ENCODE measurements at places on chromosomes 7 and 10.

GRCh38 chr10:86389441-86390193 is 23.0 kb upstream of the GRID1 start:
- DNase-seq = no peak

DNA sequence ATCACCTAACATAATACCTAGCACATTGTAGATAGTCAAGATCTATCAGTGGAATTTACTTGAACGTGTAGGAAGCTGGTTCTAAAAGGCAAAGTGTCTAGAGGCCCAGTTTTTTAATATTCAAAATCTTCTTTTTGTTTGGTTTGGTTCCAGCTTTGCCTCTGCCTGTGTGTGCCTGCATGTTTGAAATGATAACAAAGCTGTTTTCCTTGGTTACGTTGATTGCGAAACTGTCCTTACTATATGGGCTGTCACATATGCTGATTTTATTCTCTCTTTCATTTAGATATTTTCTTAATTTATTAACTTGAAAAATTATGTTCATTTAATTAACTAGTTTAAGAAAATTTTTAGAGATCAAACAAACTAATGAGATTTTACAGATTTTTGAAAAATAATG is 237.3 kb downstream of the SEMA3A start:
- DNase-seq = no peak

GRCh38 chr7:51280156-51280555 is 36.5 kb downstream of the COBL start:
- DNase-seq = no peak

GRCh38 chr7:130010689-130011412 is 40.3 kb downstream of the ZC3HC1 start:
- DNase-seq = peak; percentile 74

GRCh38 chr7:115747174-115747573 is 283.4 kb downstream of the TFEC start:
- DNase-seq = no peak

GRCh38 chr10:77253147-77253545 is 384.5 kb downstream of the KCNMA1 start:
- no peak for DNase-seq

- no peak for DNase-seq
These were observed 778 bp upstream of the TRIM8 start for GRCh38 chr10:102643336-102644065.

DNA sequence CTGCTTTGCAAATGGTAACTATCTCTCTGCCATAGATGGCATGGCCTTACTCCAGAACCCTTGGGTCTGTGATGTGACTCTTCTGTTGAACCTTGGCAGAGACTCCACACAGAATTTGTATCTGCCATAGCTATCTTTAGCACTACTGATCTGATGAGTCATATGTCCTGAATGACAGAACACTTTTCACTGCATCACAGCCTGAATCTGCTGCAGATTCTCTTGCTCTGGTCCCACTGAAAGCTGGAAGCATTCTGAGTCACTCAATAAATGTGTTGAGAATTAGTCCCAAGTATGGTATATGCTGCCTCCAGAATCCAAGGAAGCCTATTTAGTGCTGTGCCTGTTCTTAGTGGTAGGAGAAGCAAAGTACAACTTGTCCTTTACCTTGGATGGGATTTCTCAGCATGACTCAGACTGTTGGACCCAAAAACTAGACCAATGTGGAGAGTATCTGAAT is 39.5 kb upstream of the ANKRD1 start:
- no peak for DNase-seq

DNA sequence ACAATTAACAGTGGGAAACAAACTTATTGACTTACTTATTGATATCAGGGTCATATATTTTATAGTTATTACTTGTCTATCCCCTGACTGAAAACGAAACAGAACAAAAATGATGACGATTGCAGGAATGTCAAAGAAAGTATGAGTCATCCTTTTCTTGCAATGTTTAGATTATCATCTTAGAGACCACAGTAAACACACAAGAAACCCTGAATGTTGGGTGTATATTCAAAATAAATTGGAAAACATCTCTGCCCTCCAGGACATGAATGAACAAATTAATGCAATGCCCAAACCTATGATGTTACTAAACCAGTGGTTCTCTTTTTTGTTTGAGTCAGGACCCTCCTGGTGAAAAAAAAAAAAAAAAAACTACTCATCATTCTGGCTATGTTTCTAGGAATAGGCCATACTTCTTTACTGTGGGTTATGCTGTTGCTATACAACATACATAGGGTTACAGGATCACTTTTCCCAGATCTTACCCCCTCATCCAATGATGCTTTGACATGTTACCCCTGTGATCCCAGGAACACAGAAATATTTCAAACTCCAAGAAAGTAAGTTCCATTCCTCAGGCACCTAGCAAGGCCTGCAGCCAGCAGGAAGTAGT is 623.4 kb upstream of the IGFBP3 start:
- DNase-seq = no peak

- DNase-seq = no peak
These were observed 4.1 kb upstream of the PLAU start for GRCh38 chr10:73906524-73907447.

DNA sequence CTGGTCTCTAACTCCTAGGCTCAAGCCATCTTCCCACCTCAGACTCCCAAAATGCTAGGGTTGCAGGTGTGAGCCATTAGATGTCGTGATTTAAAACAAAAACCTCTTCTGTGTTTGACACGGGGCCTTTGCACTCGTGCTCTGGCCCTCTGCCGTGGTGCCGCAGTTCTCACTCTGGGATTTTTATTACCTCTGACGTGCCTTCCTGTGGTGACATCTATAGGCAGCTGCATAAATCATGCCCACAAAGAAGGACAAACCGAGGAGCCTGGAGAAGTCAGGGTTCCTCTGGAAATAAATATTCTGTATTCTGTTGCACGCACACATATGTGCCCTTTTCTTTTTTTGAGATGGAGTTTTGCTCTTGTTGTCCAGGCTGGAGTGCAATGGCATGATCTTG is 25.9 kb upstream of the OCM start:
- no peak for DNase-seq

DNA sequence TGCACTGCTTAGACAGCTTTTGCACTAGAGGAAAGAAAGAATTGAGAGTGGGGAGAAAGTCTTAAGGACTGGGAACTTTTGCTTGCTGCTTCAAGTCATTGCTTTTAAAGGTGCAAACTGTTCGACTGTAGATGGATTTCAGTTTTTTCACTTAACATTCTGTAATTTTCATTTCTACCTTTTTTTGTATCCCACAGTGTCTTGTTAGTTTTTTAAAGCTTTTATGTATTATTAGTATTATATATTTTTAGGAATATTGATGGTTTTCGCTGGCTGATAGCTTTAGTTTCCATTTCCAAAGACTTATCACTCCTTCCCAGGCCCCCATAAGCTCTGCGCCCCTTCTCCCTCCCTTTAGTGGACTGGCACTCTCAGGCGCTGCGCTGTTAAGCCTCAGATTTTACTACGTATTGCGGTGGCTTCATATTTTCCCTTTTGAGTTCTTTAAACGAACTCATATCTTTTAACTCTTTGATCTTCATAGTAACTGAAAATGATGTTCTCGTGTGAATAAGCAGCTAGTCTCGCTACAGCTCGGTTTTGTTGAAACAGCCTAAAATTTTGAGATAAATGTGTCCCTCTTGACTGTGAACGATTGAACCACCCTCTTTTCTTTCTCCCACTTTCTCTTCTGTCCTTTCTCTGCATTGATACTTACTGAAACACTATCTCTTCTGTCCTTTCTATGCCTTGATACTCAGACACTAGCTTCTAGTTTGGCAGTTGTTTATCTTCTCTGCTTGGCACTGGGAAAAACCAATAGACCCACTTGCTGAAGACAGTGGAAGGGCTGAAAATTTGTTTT is 2.5 kb upstream of the ETV1 start:
- DNase-seq = no peak

- DNase-seq = no peak
These were observed 181.1 kb downstream of the TNS3 start for GRCh38 chr7:47400741-47401206.

- DNase-seq = no peak
These were observed 255.5 kb downstream of the AGMO start for GRCh38 chr7:15306296-15306695.

GRCh38 chr10:58644311-58644710 is 131.6 kb downstream of the BICC1 start:
- no peak for DNase-seq

GRCh38 chr10:63573068-63573697 is 52.0 kb downstream of the REEP3 start:
- no peak for DNase-seq

GRCh38 chr10:1564791-1565190 is 172.5 kb downstream of the ADARB2 start:
- no peak for DNase-seq

Data from stimulated activated CD8-positive, alpha-beta memory T cell treated with anti-CD3 and anti-CD28 coated beads, Interleukin-2, amount 100 ng/mL, for 1 hour (primary cell).